ENCODE measurements at places on chromosomes 2 and 18. TPM values are rescaled to one million over a fixed set of nuclear protein-coding genes. Genes with fewer than 3 reads are reported as not detected.

DNA sequence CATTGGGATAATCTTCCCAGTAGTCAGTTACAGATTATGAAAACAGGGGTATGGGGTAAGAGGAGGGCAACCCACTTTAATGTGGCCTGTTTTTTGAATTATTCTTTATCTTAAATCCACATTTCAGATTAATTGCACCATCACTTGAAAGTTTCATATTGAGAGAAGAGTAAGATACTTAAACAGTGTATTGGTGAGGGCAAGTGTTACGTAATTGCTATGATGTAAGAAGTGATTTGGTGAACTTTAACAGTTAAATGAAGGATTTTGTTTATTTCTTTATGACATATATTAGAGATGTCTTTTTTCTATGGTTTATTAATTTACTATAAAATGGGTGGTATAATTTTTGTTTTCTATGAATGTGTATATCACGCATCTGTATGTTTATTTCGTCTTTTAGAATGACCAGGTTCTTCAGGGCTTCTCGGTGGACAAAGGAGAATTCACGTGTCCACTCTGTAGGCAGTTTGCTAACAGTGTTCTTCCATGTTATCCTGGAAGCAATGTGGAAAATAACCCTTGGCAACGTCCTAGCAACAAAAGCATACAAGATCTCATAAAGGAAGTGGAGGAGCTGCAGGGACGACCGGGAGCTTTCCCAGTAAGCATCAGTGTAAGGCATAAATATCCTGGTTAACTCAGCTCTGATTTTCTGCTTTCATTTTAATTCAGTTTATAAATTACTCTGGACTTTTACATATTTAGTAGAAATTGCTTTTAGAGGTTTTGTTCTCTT lies 171.2 kb upstream of the MYO3B start:
- DNase-seq = no peak

DNA sequence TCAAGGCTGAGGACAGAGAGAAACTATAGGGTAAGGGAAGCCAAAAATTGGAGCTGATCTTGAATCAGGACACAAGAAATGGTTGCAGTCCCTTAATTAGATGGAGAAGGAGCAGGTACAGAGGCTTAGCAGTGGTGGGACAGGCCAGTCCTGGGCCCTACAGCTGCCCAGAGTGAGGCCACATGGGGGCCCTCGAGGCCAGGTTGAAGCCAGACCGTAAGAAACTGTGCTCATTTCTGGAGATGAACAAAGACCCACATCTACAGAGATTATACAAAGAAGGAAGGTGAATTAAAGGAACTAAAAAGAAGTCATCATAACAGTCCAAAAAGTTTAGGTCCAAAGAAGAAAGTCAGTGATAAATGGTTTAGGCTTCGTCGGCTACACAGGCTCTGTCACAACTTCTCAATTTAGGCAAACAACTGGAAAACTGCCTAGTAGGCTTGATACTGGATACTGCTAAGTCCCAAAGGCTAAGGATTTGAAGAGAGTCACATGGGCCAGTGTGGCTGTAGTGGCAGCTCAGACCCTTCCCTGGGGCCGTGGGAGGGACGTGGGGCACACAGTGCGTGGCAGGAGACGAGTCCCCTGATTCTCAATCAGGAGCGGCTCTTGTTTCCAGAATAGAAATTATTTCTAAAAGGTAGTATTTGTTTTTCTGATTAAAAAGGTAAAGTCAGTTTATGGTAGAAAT lies 50.4 kb upstream of the CNGA3 start:
- DNase-seq = no peak

- no peak for DNase-seq
Measured at GRCh38 chr18:57909620-57910019, 106.5 kb upstream of the ATP8B1 start.

DNA sequence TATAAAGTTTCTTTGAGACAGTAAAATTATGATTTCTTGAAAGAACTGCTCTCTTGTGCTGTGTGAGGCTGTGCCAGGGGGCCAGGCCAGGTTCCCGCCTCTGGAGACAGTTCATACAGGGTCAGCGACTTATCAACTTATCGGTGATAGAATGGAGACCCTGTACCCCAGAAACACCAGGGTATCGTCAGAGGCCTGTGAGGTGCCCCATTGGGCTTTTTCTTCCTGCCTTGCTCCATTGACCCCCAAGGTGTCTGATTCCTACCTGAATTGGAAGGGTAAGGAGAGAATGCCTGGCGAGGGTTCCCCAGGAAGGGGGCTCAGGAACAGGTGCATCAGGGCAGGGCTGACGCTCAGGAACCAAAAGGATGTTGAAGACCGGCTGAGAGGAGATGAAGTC lies 4.3 kb downstream of the DLX1 start:
- no peak for DNase-seq

- no peak for DNase-seq
Measured at GRCh38 chr2:47058003-47058931, 96.8 kb downstream of the STPG4 start.

GRCh38 chr18:28725876-28726275 lies 548.9 kb upstream of the CDH2 start:
- no peak for DNase-seq

DNA sequence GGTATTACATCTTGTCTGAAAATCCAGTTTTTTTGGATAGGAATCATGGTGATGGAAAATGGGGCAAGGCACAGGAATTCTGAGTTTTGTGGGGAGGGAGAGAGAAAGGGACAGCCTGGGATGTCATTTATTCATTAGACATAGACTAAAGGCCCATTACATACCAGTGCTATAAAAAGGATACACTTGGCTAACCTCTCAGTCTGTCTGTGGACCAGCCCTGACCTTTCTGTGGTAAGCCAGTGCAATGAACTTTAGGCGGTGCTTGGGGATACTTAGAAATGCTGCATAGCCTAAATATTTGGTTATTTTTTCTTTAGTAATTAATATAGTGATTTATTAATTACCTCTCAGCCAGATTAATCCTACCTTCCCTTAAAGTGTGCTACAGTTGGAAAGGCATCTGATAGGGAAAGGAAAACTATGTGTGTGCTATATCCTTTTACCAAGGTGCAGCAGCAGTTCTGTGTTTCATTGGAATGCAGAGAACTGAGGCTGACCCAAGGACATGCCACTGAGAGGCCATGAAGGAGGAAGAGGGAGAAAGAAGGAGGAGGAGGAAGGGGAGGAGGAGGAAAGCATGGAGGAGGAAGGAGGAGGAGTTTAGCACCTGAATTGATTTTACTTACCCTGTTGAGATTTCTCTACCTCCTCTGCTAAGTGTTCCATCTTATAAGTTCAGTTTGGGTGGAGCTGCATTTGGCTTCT lies 37.5 kb downstream of the KCNS3 start:
- no peak for DNase-seq

DNA sequence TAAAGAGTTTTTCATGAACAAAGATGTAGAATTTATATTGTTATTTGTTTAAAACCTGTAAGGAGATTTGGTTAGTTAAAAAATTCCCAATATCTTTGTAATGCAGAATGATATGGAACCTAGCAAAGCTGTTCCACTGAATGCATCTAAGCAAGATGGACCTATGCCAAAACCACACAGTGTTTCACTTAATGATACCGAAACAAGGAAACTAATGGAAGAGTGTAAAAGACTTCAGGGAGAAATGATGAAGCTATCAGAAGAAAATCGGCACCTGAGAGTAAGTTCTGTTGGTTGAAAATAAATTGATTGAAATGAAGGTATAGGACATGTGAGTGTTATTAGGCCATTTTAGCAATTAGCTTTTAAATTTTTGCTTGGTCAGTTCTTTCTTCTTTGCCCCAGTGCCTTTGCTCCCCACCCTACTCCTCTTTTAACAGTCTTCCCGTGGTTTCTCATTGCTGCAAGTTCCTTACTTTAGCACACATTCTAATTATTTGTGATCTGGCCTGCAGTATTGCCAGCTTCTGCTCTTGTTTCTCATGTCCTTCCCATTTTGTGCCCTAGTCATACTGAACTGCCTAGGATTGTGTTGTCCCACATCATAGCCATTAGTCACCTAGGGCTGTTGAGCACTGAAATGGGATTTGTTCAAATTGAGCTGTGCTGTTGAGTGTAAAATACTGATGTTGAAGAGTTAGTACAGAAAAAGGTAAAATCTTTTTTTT lies 36.6 kb downstream of the VAPA start:
- no peak for DNase-seq

- no peak for DNase-seq
Measured at GRCh38 chr2:118834440-118834810, 13.0 kb downstream of the EN1 start.

DNA sequence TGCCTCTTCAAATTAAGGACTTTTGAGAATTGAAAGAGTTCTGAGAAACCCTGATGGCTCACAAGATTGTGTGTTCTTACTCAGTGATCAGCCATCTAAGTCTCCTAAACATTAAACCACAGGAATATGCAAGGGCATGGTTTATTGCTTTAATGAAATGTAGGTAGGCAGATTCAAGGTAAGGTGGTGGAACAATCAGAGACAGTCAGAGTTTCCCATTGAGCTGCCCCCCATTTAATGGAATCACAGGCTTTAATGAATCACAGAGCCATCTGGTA lies 107.8 kb upstream of the LRATD1 start:
- DNase-seq = no peak

DNA sequence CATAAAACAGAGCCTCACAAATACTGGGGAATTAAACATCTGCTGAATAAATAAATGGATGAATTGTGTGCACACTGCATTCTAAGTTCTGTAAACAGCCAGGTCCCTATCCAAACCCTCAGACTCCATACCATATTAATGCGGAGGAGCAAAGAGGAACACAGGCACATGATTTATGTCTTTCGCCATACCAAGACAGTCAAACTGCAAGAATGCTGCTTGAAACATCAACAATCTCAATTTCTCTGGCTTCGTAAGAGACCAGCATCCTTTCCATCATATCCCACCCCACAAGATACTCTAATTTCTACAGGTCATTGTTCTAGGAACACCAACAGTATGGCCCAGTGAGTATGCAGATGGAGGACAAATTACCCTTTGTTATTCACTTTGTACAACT lies 15.0 kb downstream of the KANSL3 start:
- DNase-seq = no peak

- DNase-seq = no peak
Measured at GRCh38 chr2:112154246-112155117, 16.3 kb downstream of the FBLN7 start.

Gene BIN1
- 86.5 TPM for polyA plus RNA-seq

Gene CYP27A1
- 28.3 TPM for polyA plus RNA-seq

Gene RALBP1
- 50.2 TPM for polyA plus RNA-seq

Gene ALPI
- not detected for polyA plus RNA-seq
